Stimulated activated CD4-positive, alpha-beta T cell treated with anti-CD3 and anti-CD28 coated beads, Interleukin-12 subunit alpha, Interleukin-12 subunit beta, amount 100 ng/mL, for 4 hours (primary cell): ENCODE measurements at places on chromosomes 7 and 10.

DNA sequence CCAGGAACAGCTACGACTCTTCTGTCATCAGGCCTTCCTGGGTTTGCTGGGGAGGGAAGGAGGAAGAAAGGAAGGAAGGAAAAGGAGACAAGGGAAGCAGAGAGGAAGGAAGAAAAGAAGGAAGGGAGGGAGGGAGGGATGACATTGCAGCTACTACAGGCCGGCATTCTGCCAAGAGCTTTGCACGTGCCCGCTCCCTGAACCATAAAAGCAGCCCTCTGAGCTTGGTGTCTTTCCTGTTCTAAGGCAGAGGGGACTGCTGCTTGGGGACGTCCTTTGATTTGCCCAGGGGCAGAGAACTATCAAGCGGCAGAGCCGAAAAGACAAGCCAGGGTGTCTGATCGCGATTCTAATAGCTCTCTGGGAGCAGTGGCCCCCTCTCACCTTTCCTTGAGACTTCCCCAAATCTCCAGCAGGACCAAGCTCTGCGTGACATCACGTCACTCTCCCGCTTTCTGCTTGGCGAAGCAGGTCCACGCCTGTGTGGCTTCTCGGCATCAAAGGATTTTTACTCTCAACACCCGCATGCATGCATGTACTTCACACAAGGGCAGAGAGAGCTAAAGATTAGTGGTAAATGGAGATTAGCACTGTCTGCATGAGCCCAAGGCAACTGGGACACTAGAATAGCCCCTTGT lies 167.8 kb upstream of the AUTS2 start:
- no peak for DNase-seq

- no peak for DNase-seq
Observed at GRCh38 chr10:132335189-132336063, 3.4 kb downstream of the LRRC27 start.

DNA sequence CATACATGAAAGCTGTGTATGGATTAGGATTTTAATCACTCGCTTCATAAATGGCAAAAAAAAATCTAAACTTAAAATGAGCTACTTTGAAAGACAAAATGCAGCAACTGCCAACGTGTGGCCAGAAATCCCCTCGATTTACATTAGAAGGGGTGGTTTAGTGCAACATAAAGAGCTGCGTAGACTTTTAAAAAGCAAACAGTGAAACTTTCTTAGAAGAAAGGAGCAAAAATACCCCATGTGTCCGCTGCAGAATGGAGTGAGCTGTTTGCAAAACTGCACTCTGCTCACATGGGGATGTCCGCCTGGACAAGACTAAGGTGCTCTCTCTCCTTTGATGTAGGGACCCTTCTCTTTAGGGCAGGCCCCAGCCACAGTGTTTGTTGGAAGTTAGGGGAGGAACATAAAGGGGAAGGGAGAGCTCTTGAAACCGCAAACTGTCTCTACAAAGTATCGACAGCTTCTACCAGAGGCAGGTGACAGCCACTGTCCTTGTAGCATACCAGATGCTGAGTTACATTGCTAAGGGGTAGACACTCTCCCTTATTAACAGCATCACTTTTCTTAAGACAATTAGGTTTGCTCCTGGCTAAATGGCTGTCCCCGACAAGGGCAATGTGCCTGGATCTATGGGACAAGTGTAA lies 528.1 kb downstream of the KCNMA1 start:
- no peak for DNase-seq

DNA sequence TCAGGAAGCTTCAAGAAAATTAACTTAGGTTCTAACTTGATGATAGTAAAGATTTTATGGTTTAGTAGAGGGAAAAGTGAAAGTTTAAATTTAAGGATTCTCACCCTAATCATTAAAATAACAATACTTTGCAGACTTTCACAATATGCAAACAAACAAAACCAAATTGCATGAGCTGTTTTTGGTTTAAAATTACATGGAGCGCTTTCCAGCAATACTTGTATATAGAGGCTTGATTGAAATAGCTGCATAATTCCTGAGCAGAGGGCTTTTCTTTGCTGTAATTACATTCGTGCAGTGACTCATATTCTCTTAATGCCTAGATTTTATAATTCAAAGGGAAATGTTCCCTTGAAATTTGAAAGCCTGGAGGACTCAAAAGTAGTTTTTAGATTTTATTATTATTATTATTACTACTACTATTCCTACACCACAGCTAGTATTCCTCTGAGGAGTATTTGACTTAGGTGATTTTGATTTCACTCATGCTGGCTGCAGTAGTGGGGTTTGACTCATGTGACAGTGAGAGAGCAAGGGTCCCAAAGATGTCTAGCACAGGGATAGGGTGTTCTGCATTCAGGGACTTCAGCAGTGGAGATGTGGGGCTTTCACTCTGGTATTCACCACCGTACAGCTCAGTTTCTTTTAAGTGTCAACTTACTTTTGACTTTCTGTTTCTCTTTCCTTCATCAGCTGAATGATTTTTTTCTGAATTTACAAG lies 138.1 kb downstream of the ADAM22 start:
- DNase-seq: no peak

GRCh38 chr7:43249823-43250145 lies 137.3 kb downstream of the HECW1 start:
- no peak for DNase-seq

DNA sequence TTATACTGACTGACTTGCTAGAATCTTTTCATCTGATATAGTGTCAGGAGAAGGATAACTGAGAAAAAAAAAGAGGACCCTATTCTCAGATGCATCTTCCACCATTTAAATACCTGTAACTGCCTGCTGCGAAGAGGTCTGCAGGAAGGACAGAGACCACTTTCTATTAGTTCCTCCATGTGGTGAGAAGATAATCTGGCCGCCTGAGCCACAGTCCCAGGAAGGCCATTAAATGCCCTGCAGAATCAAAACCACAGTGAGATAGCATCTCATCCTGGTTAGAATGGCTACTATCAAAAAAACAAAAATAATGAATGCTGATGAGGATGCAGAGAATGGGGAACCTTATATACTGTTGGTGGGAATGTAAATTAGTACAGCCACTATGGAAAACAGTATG lies 19.9 kb upstream of the IFIT1B start:
- DNase-seq: no peak

- no peak for DNase-seq
Observed at GRCh38 chr10:90326498-90327267, 531.2 kb downstream of the HTR7 start.

GRCh38 chr7:76333511-76334101 lies 25.2 kb downstream of the YWHAG start:
- no peak for DNase-seq

GRCh38 chr7:2186166-2186565 lies 46.6 kb downstream of the MAD1L1 start:
- DNase-seq: no peak
